BJ (cell line): ENCODE measurements at places on chromosomes 16 and 17. TPM values are rescaled to one million over a fixed set of nuclear protein-coding genes. Genes with fewer than 3 reads are reported as not detected.

GRCh38 chr17:32621612-32622312 lies 135.0 kb downstream of the CDK5R1 start:
- no peak for DNase-seq

GRCh38 chr16:70692130-70692872 lies 6.4 kb upstream of the MTSS2 start:
- no peak for DNase-seq

GRCh38 chr17:67503184-67503583 lies 126.1 kb downstream of the PITPNC1 start:
- DNase-seq = no peak

GRCh38 chr17:34981538-34982241 lies 1.4 kb downstream of the LIG3 start:
- no peak for DNase-seq

GRCh38 chr17:67244431-67245072 lies 444 bp downstream of the HELZ start:
- DNase-seq = no peak

Gene NPIPA3
- 1.7 and 4.4 TPM in 2 replicates for polyA plus RNA-seq

- DNase-seq = no peak
Measured at GRCh38 chr16:67407176-67407787, 9.0 kb downstream of the ZDHHC1 start.

Gene SEPTIN1
- polyA plus RNA-seq = 0.17 and 0.22 TPM in 2 replicates

DNA sequence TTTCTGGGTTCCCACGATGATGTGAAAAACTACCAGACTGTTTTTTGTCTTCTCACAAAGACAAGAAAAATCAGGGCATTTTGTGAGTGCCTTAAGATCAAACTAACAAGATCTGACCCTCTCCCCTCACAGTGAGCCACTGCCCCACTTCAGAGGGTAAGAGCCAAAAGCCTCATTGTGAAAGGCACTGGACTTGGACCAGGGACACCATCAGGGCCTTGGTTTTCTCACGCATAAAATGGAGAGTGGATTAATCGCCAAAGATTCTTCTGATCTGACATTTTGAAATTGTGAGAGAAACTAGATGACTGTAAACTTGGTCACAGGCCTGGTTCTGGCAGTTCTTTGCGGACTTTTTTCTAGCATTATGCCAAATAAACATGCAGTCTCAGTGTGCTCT lies 21.0 kb upstream of the ENDOV start:
- DNase-seq = no peak

GRCh38 chr16:66924527-66925321 lies 611 bp downstream of the RRAD start:
- DNase-seq = no peak

- no peak for DNase-seq
Measured at GRCh38 chr17:66378296-66378695, 75.9 kb downstream of the PRKCA start.

DNA sequence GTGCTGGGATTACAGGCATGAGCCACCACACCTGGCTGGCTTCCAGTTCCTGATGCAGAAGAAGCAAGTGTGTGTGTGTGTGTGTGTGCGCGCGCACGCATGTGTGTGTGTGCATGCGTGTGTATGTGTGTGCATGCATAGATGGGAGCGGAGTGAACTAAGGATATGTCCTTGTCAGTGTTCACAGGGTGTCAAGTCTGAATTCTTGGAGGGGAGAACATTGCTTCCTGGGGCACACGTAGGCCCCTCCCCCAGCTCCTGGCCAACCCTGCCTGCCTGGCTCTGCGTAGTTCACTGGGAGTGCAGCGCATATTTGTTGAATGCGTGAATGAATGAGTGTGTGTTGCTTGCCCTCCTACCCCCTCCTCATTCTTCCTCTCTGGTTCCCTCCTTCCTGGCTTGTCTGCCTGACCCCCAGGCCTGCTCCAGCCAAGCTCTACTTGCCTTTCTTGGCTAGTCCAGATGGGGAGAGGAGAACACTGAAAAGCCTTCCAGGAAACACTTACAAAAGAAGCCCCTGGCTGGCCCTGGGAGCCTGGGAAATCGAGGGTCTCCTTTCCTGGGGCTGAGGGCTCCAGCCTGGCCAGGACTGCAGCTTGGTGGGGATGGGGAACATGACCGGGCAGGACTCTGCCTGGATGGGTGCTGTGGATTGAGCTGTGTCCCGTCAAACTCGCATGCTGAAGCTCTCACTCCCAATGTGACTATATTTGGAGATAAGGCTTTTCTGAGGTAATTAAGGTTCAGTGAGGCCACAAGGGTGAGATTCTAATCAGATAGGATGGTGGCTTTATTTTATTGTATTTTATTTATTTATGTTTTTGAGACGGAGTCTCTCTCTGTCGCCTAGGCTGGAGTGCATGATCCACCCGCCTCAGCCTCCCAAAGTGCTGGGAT lies 27.9 kb downstream of the IGFBP4 start:
- no peak for DNase-seq

GRCh38 chr16:1677942-1678499 lies at the start of gene JPT2:
JPT2 (plus strand) TSS chr16:1678279; CDS start chr16:1678313, 34 bp downstream.
- peak; percentile 82 for DNase-seq

- DNase-seq = no peak
Measured at GRCh38 chr17:8468980-8469379, 33.3 kb downstream of the NDEL1 start.

DNA sequence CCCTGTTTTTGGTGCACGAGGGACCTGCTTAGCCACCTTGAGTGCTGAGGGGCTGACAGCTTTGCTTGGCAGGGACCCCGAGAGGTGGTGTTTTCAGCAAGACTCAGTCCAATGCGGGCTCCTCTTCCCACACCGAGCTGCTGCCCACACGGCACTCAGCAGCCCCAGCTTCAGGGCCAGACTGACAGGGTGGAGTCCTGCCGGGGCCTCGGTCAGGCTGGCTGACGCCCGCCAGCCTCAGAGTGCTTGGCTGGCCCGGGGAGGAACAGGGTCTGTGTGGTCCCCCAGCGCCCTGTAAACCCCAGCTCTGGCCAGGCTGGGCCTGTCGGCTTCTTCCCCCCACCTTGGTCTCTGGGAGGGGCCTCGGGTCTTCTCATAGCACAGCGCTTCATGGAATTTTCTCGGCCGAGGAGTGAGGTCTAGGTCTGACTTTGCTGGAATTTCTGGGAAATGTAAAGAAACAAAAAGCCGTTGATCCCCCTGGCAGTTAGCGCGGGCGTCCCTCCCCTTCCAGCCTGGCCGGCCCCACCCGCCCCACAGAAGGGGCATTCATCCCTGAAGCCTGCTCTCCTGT lies 2.6 kb downstream of the SOX8 start:
- DNase-seq = no peak

- DNase-seq = no peak
Measured at GRCh38 chr17:41324180-41325075, 8.9 kb upstream of the KRTAP17-1 start.

DNA sequence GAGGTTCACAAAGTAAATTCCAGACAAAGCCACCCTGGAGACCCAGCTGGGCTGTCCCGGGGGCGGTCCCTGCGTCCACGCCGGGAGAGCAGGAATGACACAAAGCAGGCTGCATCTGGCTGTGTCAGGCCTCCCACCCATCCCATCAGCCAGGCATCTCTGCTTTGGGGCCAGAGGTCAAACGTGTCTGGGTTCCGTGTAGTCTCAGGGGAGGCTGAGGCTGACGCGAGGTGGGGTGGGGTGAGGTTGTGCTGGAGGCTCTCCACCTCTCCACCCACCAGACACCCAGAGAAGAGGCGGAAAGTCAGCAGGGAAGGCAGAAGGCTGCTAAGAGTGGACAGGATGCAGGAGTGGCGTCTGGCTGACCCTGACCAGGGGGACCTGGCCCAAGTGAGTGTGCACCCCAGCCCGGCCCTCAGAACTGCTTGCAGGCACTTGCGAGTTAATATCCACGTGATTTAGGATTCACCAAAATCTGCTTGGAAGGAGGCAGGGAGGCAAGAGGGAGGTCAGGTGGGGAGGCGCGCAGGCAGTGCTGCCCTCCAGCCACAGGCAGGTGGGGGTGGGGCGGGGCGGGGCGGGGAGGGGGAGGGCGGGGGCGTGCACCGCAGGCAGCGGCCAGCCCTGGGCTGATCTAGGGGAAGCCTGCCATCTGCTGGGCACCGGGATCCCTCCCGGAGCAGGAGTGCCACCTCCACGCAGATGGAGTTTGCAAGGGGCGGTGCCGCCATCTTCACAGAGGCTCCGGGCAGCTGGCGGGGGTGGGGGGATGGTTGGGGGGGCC lies 44.3 kb downstream of the TBC1D16 start:
- DNase-seq = no peak

DNA sequence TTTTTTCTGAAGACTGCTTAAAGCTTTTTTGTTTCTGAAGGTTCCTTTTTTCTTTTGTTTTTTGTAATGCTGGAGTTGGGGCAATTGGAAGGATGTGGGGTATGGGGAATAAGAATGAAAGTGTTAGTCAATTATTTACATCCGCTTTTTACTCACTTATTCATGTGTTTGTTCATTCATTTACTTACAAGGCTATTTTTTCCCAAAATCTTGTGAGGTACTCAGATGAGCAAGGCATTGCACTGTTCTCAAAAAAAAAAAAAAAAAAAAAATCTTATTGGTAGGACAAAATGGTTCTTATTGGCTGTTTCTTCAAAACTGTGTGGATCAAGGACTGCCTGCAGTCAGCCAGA lies 55.7 kb downstream of the PLD6 start:
- DNase-seq = no peak

Gene GAST
- polyA plus RNA-seq = not detected in 2 replicates

- no peak for DNase-seq
Measured at GRCh38 chr16:65114527-65114926, 7.3 kb downstream of the CDH11 start.

DNA sequence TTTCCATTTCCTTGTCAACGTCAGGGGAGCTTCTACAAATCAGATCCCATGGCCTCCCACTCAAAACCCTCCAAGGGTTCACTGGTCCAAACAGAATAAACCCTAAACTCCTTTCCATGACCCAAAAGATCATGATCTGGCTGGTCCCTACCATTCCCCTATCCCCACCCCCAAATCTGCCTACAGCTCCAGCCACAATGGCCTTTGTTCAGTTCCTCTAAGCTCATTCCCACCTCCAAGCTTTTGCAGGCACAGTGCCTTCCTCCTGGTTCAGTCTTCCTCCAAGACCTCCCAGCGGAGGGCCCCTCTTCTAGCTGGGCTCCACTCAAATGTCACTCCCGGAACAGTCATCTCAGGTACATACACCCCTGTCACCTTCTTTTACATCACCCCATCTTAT lies 2.0 kb downstream of the GPRC5B start:
- no peak for DNase-seq
